ENCODE measurements at places on chromosomes 13 and 19. TPM values are rescaled to one million over a fixed set of nuclear protein-coding genes. Genes with fewer than 3 reads are reported as not detected.

The NEK5 gene
- not detected for total RNA-seq

The ZBTB32 gene
- not detected for total RNA-seq

The ZNF528 gene
- total RNA-seq: 7.8 TPM

The SULT2A1 gene
- total RNA-seq: not detected

The ZBTB7A gene
- total RNA-seq: 27.3 TPM

The ZNF793 gene
- total RNA-seq: 1.6 TPM

The CEACAM3 gene
- not detected for total RNA-seq

The ZNF708 gene
- total RNA-seq: 3.9 TPM

The PNMA8C gene
- not detected for total RNA-seq

The LRG1 gene
- total RNA-seq: 1.3 TPM

The KLK15 gene
- total RNA-seq: not detected

The ZNF763 gene
- total RNA-seq: 2.8 TPM

The RNF113B gene
- not detected for total RNA-seq

The GRIK5 gene
- total RNA-seq: not detected
